Right kidney (tissue), 9 donors: ENCODE measurements at places on chromosomes 7 and 10.

GRCh38 chr10:113782367-113782766 lies 30.9 kb downstream of the PLEKHS1 start:
- DNase-seq = no peak

DNA sequence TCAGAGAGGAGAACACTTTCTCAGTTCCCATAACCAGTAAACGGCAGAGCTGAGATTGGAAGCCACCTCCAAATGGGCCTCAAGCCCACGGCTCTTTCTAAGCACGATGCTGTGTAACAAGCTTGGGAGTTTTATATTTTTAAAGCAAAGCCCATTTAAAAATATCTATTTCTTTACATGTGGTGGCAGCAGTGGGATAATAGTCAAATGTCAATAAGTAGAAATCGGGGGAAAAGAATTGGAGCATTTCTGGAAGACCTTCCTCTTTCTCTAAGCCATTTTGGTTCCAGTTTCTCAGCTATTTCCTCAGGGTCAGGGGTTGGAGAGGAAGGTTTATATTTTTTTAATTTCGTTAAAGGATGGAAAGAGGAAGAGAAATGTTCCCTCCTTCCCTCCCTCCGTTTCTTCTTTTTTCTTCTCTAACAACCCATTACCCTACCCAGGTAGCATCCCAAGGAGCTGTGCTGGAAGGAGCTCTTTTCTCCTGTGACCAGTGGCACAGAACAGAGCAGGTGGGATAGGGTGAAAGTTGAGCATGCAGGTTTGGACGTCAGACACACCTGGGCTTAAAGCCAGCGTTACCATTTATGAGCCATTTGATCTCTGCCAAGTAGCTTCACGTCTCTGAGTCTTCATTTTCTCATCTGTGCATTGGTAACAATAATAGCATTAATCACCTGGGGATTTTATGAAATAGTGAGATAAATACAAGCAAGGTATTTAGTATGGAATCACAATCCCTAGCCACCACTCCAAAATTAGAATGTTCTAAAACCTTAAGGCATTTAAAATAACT lies 515.7 kb downstream of the RPS24 start:
- no peak for DNase-seq

DNA sequence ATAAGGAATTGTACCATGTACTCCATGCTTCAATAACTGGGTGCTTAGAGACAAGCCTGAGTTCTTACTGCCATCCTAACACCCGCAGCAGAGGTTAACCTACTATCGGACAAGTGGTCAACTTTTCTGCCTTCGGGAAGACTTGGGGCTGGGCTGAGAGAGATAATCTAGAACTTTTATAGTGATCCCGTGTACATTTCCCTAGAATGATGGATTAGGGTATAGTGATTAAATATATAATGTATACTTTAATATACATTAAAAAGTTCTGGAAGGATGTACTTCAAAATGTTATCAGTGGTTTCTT lies 12.2 kb upstream of the HNRNPF start:
- DNase-seq = no peak

DNA sequence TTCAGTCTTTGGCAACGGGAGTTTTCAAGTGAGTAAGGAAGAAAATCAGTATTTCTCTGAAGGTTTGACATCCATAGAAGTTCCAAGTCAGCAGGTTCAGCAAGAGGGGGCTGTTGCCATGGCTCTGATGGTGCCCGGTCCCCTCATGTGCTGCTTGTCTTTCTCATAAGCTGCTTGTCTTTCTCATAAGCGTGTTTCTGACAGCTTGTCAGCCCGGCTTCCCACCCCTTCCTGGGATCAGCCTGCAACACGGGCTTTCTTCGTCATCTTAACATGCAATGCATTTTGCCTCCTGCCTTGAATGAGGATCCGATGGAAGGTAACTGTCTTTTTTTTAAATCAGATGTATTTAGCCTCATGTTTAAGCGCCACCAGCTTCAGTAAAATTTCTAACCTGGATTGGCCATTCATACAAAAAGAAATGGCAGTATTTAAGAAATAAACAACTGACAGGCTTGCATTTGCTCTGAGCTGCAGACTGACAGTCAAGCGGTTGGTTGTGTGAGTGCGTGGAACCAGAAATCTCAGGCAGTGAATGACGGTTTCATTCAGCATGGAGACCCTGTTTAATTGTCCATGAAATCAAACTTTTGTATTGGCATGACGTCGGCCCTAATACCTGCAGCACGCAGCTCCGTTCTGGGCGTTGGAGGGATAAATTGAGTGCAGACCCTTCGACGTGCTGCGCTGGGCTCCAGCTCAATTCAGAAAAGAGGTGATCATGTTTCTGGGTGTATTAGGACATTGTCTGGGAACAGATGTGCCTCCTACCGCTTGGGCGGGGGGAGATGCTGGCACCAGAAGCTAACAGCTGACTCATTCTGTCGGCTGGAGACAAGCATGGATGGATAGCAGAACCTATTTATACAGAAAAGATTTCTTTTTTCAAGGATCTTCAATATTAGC lies 454.7 kb upstream of the FOXK1 start:
- no peak for DNase-seq

- no peak for DNase-seq
Measured at GRCh38 chr7:27703181-27703580, 36.8 kb upstream of the TAX1BP1 start.

DNA sequence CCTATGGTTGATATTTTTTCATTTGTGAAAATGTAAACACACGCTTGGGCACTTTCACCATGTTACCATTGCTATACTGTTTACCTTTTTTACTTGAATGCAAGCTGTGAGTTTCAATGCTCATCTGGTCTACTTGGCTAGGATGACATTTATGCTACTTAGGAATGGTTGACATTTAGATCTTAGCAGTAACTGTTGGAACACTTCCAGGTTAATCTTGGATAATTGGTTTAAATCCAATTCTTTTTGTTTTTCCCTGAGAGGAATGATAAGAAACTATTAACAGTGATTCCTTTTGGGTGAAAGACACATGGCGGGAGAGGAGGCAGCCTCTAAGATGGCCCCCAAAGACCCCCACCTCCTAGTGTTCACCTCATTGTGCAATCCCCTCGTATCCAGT lies 51.4 kb upstream of the AMPH start:
- DNase-seq = no peak

DNA sequence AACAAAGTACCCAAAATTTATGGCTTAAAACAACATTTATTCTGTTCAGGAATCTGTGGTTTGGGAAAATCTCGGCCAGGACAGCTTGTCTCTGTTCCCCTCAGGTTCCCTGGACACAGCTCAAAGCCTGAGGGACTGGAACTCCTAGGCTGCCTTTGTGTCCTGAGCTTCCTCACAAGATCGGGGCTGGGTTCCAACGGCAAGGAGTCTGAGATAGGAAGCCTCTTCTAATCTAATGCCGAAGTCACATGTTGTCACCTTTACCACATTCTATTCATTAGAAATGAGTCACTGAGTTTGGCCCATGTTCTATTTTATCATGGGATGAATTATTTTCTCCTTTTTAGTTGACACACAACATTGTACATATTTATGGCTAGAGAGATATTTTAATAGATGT lies 80.5 kb downstream of the ANKRD26 start:
- no peak for DNase-seq

GRCh38 chr10:73974309-73974946 lies 23.5 kb upstream of the VCL start:
- DNase-seq = no peak

DNA sequence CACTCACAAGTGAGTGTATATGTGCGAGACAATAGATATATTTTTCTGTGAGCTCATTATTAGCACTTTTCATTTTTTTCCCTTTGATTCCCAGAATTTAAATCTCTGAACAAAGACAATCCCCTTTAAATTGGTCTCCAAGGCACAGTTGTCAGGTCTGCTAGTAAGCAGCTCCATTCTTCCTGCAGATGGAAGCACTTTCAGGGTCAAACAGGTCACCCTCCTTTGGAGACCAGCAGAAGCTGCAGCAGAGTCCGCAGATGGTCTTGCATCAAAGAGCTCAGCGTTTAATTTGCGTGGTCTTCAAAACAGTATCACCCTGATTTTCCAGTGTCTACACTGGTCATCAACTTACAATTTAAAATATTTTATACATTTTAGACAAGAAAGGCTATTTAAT lies 543.8 kb downstream of the ARL4A start:
- DNase-seq = no peak
